ENCODE measurements at places on chromosomes 2 and 18. TPM values are rescaled to one million over a fixed set of nuclear protein-coding genes. Genes with fewer than 3 reads are reported as not detected.
A peak's percentile ranks its signal among the peaks of the same experiment; 100 is the strongest.

GRCh38 chr2:191435141-191435540 lies 189.9 kb downstream of the MYO1B start:
- H3K27me3 ChIP-seq: no peaks in the 10 kb centered on the region
- H3K4me3 ChIP-seq: no peak overlapping the region
- no peak for DNase-seq
- no peak overlapping the region for H3K27ac ChIP-seq

DNA sequence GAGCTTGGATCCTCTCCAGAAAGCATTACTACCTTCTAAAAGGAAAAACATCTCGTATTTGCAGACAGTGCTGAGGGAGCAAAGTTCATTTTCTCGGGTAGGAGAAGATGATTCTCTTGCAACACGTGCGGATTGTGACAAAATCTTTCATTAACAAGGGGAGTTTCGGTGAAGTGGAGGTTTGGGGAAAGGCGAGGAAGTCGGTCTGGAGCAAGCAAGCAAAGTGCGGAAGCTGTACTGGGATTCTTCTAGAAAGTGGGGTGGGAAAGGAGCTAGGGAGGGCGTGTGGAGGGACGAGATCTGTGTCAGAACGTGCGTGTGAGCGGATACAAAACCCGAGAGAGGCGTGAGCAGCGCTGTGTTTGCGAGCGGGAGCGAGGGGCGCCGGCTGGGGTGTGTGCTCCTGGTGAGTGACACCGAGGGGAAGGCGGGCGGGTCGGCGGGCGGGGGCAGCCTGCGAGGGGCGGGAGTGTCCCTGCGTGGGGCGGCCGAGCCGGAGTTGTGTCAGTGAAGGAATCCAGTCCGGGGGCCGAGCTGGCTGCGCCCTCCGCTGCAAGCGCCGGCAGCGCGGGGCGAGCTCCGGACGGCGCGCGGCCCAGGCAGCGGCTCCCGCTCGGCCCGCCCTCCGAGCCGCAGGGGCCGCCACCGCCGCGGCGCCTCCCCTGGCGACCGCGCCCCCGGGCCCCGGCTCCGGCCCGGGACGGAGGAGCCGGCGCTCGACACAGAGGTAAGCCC lies at the start of gene SPATS2L:
TSS of gene SPATS2L (plus strand) at position 498 of the 735 bp plus-strand sequence. CDS start 82,552 bp downstream, outside the sequence.
- H3K4me1 ChIP-seq: peaks cover 35% of the 10 kb centered on the region
- peak within 1 kb of the TSS; percentile 90 for H3K27ac ChIP-seq
- H3K27me3 ChIP-seq: no peaks in the 10 kb centered on the region
- peak; percentile 75 for DNase-seq
- H3K4me3 ChIP-seq: peak within 1 kb of the TSS; percentile 78

DNA sequence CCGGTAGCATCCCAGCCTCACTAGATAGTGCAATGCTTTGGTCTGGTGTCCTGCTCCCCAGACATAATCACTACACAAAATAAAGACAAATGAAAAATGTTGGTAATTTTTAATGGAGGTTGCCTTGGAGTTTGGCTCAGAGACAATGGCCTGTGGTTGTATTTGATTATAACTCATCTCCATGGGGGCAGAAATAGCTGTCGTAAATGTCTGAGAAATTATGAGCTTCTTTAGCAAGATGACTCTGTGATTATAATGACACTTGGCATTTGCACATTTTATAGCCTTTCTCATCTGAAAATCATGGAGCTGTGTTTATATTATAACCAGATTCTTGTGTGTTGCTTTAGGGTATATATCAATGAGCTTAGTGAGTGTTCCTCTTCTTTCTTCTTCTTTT lies 1779.7 kb upstream of the CELF4 start:
- H3K27ac ChIP-seq: no peak overlapping the region
- H3K4me3 ChIP-seq: no peak overlapping the region
- H3K4me1 ChIP-seq: no peaks in the 10 kb centered on the region

GRCh38 chr2:205849136-205849535 lies 166.8 kb downstream of the NRP2 start:
- H3K4me3 ChIP-seq: no peak overlapping the region
- peaks cover 11% of the 10 kb centered on the region for H3K4me1 ChIP-seq
- H3K27ac ChIP-seq: no peak overlapping the region
- no peaks in the 10 kb centered on the region for H3K27me3 ChIP-seq
- DNase-seq: no peak

GRCh38 chr2:26616706-26617587 lies 24.2 kb downstream of the CIB4 start:
- no peaks in the 10 kb centered on the region for H3K27me3 ChIP-seq
- peaks cover 10% of the 10 kb centered on the region for H3K4me1 ChIP-seq
- no peaks in the 10 kb centered on the region for H3K36me3 ChIP-seq
- DNase-seq: no peak
- no peak overlapping the region for H3K4me3 ChIP-seq

- H3K4me3 ChIP-seq: no peak overlapping the region
- H3K27ac ChIP-seq: no peak overlapping the region
- H3K36me3 ChIP-seq: no peaks in the 10 kb centered on the region
- no peaks in the 10 kb centered on the region for H3K27me3 ChIP-seq
Measured at GRCh38 chr2:67669168-67669567, 272.0 kb downstream of the ETAA1 start.

DNA sequence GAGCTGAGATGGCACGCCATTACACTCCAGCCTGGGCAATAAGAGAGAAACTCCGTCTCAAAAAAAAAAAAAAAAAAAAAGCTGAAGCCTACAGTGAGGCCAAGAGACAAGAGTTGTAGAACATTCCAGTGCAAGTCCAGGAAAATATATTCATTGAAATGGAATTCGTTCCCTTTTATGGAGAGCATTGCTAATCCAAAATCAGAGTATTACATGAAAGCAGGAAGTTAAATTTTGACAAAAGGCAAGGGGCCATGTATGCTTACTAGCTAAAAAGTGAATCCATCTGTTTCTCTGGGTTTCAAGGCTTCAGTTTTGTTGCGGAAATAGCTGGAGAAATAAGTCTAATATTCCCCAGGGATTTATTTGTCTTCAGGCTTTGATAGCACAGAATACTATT lies 471.7 kb downstream of the THSD7B start:
- H3K4me1 ChIP-seq: no peaks in the 10 kb centered on the region
- DNase-seq: no peak
- H3K27me3 ChIP-seq: no peaks in the 10 kb centered on the region
- H3K36me3 ChIP-seq: no peaks in the 10 kb centered on the region
- H3K27ac ChIP-seq: no peak overlapping the region

GRCh38 chr2:19577723-19578122 lies 219.3 kb upstream of the OSR1 start:
- H3K4me1 ChIP-seq: no peaks in the 10 kb centered on the region
- H3K27ac ChIP-seq: no peak overlapping the region
- no peak for DNase-seq
- H3K36me3 ChIP-seq: no peaks in the 10 kb centered on the region
- no peak overlapping the region for H3K4me3 ChIP-seq

GRCh38 chr18:36786686-36787085 lies 42.1 kb downstream of the TPGS2 start:
- H3K27me3 ChIP-seq: no peaks in the 10 kb centered on the region
- H3K4me1 ChIP-seq: peaks cover 7% of the 10 kb centered on the region
- H3K27ac ChIP-seq: peak overlapping the region; percentile 59
- peak; percentile 61 for DNase-seq

DNA sequence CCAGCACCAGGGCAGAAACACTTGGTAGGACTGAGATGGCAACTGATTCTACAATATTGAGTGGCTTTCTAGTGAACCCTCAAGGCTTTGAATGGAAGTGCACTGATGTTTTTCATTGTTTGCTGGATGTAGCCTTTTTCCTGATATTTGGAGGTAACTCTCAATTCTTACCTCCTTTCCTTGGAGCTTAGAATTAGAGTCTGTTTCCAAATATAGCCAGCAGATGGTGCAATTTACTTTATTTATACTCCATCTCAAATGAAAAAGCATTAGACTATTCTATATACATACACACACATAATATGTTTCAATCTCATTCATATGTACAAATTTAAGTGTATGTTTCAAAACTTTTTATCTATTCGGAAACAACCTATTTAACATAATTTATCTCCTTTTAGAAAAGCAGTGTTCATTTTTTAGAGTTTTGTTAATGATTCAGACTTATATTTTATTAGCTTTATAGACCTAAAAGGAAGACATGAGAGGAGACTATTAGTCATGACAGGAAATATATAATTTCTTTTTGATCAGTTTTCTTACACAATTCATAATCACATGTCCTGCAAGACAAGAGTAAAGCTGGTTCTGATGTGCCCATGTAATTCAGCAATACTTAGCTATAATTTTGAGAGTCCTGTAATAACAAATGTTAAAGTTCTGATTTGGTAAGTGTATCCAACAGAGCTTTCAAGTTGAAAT lies 124.8 kb downstream of the NUP35 start:
- no peaks in the 10 kb centered on the region for H3K36me3 ChIP-seq
- no peak overlapping the region for H3K4me3 ChIP-seq
- no peak overlapping the region for H3K27ac ChIP-seq
- DNase-seq: no peak

DNA sequence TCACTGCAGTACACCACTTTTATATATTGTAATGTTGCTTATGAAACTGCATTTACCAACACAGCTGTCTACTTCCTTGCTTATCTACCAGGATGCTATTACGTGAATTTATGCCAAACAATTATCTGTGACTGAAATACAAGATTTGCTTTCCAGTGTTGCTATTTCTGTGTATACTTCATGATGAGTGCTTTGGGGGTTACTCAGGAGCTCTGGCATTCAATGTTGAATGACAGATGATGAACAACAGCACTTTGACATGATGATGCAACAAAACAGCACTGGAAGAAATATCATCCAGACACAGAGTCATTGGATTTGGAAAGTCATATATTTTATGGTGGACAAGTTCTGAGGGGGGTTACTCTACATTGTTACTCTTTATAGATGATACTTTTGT lies 125.8 kb downstream of the NETO1 start:
- no peaks in the 10 kb centered on the region for H3K4me1 ChIP-seq
- no peak for DNase-seq
- no peaks in the 10 kb centered on the region for H3K27me3 ChIP-seq

GRCh38 chr2:241224851-241225438 lies 36.5 kb downstream of the ANO7 start:
- no peak for DNase-seq
- no peaks in the 10 kb centered on the region for H3K27me3 ChIP-seq
- no peak overlapping the region for H3K27ac ChIP-seq

DNA sequence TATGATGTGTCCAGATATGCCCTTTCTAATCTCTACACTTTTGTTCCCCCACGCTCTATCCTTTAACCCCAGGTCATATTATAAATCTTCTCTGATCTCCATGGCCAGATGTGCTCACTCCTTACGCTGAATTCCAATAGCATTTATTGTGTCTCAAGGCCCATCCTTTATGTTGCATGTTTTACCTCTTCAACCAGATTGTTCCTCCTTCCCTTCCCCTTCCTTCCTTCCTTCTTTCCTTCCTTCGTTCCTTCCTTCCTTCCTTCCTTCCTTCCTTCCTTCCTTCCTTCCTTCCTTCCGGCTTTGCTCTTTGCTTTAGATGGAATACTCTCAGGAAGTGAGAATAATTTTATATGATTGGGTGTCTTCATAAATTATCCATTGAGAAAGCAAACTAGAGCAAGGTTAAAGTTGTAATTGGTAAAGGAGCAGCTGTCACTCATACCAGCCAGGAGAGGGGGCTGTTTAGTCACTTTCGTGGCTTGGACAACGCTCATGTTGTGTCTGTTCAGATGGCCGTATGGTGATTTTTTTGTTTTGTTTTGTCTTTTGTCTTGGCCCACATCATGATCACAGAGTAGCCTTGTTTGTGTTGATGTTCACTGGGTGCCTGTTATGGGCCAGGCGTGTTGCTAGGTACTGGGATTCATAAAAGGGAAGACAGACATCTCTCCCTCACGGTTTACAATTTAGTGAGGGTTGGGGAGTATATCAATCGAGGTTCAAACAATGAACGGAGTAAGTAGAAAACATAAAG lies 68.0 kb downstream of the DAW1 start:
- peak; percentile 27 for DNase-seq
- H3K4me3 ChIP-seq: no peak overlapping the region
- H3K27ac ChIP-seq: no peak overlapping the region
- no peaks in the 10 kb centered on the region for H3K27me3 ChIP-seq

GRCh38 chr18:70279470-70279869 lies 9.4 kb upstream of the SOCS6 start:
- H3K4me1 ChIP-seq: no peaks in the 10 kb centered on the region
- no peak overlapping the region for H3K27ac ChIP-seq
- no peaks in the 10 kb centered on the region for H3K27me3 ChIP-seq
- H3K4me3 ChIP-seq: no peak overlapping the region
- no peaks in the 10 kb centered on the region for H3K36me3 ChIP-seq
- DNase-seq: no peak

DNA sequence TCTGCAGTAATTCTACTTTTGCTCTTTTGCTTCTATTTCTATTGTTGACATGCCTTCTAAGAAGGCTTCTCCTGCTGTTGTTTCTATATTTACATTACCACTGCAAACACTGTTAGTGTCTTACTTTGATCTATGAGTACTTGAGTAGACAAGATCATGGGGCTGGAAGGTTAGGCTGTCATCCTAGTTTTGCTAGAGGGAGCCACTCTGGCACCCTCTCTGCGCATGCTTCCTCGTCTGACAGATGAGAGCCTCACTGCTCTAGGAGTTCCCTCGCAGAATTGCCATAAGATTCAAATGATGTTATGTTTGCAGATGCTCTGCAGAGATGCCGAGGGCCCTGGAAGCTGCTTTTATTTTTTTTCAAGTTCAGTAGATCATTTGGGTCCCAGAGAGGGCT lies 185.6 kb downstream of the RNF144A start:
- no peak for DNase-seq
- H3K27ac ChIP-seq: no peak overlapping the region
- H3K27me3 ChIP-seq: no peaks in the 10 kb centered on the region
- no peaks in the 10 kb centered on the region for H3K36me3 ChIP-seq
- no peak overlapping the region for H3K4me3 ChIP-seq

DNA sequence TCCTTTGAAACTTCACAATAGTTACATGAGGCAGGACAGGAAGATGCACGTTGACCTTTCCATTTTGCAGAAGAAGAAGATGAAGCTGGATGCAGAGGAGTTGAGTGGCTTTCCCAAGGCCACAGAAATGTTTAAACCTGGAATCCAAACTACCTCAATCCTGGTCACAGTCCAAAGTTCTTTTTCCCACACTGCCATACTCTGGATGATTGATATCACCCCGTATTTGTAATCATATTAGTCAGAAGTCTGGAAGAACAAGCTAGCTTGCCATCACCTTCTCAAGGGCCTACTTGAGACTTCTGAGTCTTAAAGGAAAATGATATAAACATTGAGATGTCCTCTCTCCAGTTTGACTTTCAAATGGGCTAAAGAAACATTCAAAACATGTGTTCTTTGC lies 190.1 kb downstream of the LNPK start:
- H3K36me3 ChIP-seq: no peaks in the 10 kb centered on the region
- no peak for DNase-seq
- no peak overlapping the region for H3K4me3 ChIP-seq
- H3K27ac ChIP-seq: no peak overlapping the region
- H3K4me1 ChIP-seq: no peaks in the 10 kb centered on the region
- H3K27me3 ChIP-seq: no peaks in the 10 kb centered on the region

GRCh38 chr2:147631294-147631693 lies 213.5 kb upstream of the ACVR2A start:
- H3K27me3 ChIP-seq: no peaks in the 10 kb centered on the region
- H3K4me3 ChIP-seq: no peak overlapping the region
- H3K4me1 ChIP-seq: no peaks in the 10 kb centered on the region
- no peaks in the 10 kb centered on the region for H3K36me3 ChIP-seq
- no peak overlapping the region for H3K27ac ChIP-seq

- no peaks in the 10 kb centered on the region for H3K27me3 ChIP-seq
- H3K36me3 ChIP-seq: no peaks in the 10 kb centered on the region
- no peak for DNase-seq
- no peak overlapping the region for H3K27ac ChIP-seq
Measured at GRCh38 chr2:190481339-190481738, 53.2 kb downstream of the NEMP2 start.

Gene C18orf63
- not detected for total RNA-seq

Gene BIRC6
- total RNA-seq: 71.9 TPM

Gene LYPD1
- 1.6 TPM for total RNA-seq

Gene ADGRF3
- not detected for total RNA-seq

Gene ERFE
- 0.66 TPM for total RNA-seq

Gene C2orf80
- not detected for total RNA-seq

All from body of pancreas (tissue), 4 donors.